ENCODE measurements at places on chromosomes 6 and 20.
A peak's percentile ranks its signal among the peaks of the same experiment; 100 is the strongest.

GRCh38 chr6:47286301-47286700 is 23.4 kb downstream of the TNFRSF21 start:
- DNase-seq: no peak

DNA sequence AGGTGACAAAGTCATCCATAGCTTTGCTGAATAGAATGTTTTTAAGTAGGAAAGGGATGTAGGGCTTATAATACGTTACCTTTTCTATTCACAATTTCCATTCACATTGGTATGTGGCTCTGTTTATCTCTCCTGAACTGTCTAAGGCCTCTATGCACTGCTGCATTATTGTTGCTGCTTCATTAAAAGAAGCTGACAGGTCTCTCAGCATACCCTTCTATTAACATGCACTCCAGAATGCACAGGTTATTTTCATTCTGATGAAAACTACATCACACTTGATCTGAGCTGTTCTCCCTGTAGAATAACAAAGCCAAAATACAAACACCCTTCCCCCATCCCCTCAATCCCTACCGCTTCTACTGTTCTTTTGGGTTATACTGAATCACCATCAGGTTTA is 399.3 kb downstream of the TBC1D32 start:
- DNase-seq: no peak

DNA sequence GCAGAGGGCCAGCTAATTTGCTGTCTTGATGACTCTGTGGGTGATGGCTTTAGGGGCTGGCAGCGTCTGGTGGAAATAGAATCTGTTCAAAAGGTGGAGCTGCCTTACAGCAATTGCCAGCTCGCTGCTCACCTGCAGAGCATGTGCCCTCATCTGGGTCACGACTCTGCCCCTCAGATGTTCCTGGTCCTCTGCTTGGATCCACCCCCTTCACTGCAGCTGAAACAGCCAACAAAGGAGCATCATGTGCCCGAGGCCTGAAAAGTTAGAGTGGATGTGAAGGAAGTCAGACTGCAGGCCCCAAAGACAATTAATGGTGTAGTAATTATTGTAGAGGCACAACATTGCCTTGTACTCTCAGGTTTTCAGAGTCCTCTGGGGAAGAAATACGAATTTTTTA is 19.9 kb downstream of the RREB1 start:
- no peak for DNase-seq

DNA sequence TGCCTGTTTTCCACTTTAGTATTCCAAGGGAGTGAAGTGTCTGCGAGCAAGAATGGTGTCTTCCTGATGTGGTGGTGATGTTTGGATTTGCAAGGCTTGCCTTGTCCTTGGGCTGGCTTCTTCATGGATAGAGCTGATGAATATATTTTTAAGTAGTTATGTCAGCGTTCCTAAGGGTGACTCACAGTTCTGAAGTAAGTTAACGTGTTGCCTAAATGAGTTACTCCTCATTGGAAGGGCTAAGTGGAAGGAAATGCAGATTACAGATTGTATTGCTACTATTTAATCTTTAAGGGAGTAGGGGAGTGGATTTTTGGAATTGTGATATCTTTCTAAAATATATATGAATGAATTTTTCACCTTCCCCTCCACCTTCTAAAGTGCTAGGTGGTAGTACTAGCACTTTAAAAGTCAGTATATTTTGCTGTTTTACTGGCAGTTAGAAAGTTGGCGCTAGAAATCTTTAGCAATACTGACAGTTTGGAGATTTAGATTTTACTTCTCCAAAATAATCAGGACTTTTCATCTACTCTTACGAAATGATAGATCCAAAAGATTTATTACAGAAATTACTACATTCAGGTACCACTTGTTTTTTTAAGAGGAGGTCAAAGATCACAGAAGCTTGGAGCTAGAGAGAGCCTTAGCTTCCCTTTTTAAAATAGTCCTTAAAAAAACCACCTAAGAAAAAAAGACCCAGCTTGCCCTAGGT is 197.4 kb downstream of the JARID2 start:
- peak; percentile 67 for DNase-seq

GRCh38 chr6:85580878-85581267 is 12.8 kb downstream of the SNX14 start:
- no peak for DNase-seq

DNA sequence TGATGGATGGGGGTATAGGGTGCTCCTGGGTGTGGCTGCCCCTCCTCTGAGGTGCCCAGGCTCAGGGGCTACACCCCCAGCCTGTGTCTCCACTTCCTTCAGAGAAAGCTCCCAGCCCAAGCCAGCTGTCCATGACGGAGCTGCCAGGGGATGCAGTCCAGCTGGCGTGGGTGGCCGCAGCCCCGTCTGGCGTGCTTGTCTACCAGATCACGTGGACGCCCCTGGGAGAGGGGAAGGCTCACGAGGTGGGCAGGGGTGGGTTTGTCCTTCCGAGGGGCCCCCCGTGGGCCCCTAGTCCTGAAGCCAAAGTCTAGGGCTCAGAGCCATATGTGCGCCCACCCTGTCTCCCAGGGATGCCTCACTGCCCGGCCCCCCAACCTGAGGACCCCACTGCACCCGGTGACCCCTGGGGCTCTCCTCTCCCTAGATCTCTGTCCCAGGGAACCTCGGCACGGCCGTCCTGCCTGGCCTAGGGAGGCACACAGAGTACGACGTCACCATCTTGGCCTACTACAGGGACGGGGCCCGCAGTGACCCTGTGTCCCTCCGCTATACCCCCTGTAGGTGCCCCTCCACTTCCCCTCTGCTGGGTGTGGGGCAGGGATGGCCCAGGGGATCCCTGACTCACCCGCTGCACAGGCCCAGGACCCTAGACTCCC is 19.8 kb downstream of the COL20A1 start:
- DNase-seq: no peak

DNA sequence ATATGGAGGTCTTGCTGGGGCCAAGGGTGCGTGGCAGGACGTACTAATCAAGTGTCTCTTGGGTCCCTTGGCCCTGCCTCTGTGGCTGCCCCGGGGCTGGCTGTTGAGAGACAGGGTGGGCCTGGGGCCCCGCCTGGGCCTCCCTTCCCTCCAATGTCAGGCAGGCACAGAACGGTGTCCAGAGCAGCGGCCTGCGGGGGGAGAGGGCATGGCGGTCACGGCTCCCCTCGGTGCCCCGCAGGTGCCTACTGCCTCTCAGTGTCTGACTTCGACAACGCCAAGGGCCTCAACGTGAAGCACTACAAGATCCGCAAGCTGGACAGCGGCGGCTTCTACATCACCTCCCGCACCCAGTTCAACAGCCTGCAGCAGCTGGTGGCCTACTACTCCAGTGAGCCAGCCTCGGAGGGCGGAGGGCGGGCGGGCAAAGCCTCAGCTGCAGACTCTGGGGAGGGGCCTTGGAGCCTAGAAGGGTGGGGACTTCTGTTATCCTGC is 50.0 kb downstream of the SRC start:
- DNase-seq: no peak

DNA sequence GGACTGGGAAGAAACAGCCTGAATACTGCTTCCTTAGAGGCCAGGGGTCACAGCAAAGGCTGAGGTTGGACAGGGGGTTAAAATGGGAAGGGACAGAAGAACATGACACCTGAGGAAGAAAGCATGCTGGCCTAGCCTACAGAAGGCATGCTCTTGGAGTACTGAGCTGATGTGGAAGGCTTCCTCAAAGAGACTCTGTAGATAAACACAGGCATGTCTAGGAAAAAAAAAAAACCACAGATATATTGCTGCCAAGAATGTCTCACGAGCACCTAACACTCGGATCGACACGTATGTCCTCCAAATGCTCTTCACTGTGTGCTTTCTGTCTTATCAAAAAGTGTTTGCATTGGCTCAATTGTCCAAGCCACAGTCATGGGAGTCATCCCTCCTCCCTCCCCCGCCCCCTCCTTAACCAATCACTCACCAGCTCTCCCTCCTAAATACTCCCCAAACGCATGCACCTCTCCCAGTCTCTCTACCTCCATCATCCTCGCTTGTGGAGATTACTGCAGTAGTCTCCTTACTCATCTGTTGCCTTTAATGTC is 101.1 kb upstream of the LRFN2 start:
- no peak for DNase-seq

- DNase-seq: peak; percentile 26
These were observed 6.5 kb upstream of the TMEM242 start for GRCh38 chr6:157329829-157330228.
